WERI-Rb-1 (cell line): ENCODE measurements at places on chromosomes 3 and 15.
A peak's percentile ranks its signal among the peaks of the same experiment; 100 is the strongest.

DNA sequence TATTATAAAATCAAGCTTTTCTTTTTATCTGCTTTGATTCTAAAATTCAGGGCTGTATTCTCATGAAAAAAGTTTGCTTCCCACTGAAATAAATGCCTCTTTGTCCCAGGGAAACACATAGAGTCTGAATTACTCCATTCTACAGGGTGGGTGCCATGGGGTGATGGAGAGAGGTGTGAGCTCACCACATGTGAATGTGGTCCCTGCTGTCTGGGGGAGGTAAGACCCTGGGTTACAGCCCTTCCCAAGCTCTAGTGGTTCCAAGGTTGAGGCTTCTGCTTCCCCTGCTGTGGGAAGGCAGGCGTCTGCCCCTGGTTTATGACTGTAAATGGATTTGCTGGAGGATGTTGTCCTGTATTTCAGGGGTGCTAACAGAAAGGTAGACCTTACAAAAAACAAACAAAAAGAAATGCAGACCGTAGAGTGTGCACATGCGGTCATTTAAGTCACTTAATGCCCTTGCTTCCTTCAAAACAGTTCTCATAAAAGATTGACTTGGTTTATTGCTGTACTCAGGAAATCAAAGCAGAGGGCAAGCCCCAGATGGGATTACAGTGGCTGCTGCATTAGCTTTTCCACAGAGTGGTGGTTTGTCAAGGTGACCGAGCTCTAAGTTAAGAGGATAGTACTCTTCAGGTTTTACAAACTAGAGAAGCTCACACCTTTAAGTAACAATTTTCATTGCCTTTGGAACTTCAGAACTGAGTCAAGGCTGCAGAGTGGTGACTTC lies 49.2 kb downstream of the CTDSPL start:
- peak; percentile 61 for DNase-seq

DNA sequence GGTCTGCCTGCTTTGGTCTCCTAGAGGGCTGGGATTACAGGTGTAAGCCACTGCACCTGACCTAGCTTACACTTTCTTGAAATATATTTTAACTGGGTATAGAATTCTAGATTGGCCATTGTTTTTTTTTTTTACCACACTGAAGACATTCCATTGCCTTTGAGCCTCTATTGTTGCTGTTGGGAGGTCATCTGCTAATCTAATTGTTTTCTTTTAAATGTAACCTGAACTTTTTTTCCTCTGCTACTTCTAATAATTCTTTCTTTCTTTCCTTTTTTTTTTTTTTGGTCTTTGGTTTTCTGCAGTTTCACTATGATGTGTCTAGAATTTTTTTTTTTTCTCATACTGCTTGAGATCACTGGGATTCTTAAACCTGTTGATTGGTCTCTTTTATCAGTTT lies 28.1 kb downstream of the ERICH6 start:
- DNase-seq: no peak

- DNase-seq: no peak
Measured at GRCh38 chr3:178097576-178097975, 438.7 kb upstream of the KCNMB2 start.

GRCh38 chr15:74868059-74868458 lies 5.1 kb downstream of the SCAMP2 start:
- DNase-seq: no peak

GRCh38 chr3:110106805-110107204 lies 769.5 kb upstream of the DPPA4 start:
- DNase-seq: no peak

- DNase-seq: no peak
Measured at GRCh38 chr15:88624156-88624970, 3.2 kb downstream of the AEN start.

GRCh38 chr3:158974904-158975303 lies 173.1 kb downstream of the MFSD1 start:
- no peak for DNase-seq

GRCh38 chr15:84812842-84813241 lies 4.3 kb upstream of the ALPK3 start:
- DNase-seq: no peak

GRCh38 chr3:411226-411625 lies 214.7 kb downstream of the CHL1 start:
- no peak for DNase-seq

DNA sequence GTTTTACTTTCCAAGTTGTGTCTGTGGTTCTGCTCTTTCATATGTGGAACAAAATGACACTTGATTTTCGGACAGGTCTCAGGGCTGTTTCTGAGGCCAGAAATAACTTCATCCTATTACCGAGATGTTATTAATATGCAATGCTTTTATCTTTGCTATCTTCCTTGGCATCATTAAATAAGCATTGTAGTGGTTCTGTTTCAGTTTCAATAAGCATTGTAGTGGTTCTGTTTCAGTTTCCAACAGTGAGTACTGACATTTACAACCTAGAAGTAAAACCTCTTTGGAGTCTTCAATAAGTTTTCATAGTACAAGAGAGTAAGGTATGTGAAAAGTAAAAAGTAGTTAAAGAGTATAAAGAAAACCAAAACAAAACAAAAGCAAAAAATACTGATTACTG lies 746.2 kb downstream of the GRM7 start:
- no peak for DNase-seq

DNA sequence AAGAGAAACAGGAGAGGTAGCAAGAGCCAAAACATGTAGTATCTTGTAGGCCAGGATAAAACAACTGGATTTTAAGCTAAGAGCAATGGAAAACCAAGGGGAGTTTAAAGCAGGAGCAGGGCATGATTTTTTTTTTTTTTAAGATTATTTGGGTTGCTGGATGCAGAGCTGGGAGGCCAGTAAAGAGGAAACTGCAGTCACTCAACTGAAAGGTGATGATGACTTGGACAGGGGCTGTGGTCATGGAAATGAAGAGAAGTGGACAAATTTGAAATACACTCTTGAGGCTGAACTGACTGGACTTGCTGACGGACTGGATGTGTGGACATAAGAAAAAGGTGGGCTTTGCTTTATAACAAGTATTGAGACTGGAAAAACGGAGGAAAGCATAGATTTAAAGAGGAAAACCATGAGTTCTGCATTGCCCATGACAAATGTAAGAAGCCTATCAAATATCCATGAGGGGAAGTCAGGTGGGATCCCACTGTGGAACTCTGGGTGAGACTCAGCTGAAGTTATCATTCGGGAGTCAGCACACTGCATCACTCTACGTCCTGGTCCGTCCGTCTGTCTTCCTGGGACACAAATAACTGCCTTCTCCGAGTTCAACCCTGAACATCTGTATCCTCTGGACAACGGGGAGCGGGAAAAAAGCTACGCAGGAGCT lies 688 bp downstream of the XPC start:
- no peak for DNase-seq

DNA sequence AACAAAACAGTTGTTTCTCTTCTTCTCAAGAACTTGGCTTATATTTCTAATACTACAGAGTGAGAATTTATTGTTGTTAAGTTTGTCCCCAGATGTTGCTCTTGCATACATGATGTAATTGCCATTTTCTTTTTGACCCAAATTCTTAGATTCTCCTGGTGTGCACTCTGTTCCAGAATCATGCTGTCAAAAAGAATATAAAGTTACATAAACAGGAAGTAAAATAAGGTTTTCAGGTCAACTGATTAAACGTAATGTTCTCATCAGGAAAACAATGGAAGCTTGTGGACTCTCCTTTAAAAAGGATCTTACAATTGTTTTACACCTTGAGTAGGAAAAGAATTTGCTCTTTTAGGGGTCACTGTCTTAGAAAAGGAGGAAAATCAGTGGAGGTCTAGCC lies 121.8 kb downstream of the ADAM10 start:
- DNase-seq: no peak

DNA sequence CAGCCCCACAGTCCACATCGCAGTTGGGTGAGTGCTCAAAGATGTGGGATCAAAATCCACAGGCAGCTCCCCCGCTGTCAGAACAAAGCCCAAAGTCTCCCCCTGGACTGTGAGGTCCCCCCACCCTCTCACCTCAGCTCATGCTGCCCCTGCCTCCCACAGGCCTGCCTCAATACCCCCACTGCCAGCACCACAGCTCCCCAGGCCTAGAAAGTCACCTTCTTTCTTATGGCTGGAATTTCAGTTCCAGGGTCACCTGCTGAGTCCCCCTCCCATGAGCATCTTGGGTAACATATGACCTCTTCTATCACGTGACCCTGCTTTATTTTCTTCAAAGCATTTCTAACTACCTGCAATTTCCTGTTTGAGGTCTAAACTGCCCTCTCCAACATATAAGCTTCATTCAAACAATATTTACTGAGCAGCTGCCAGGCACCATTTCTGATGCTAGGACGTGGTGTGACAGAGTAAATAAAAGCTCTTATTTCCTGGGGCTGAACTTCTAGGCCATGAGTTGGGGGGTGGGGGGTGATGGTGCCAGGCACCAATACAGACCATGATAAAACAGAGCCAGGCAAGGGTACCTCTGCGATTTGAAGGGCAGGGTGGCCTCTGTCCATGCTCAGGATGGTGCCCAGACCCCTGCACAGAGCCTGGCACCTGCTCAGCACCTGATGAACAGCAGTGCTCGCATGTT lies 2.4 kb upstream of the TMEM89 start:
- DNase-seq: no peak

GRCh38 chr3:10344147-10344943 lies 23.4 kb upstream of the SEC13 start:
- peak; percentile 70 for DNase-seq
